Bronchial epithelial cell (primary cell): ENCODE measurements at places on chromosomes 11 and 22.

DNA sequence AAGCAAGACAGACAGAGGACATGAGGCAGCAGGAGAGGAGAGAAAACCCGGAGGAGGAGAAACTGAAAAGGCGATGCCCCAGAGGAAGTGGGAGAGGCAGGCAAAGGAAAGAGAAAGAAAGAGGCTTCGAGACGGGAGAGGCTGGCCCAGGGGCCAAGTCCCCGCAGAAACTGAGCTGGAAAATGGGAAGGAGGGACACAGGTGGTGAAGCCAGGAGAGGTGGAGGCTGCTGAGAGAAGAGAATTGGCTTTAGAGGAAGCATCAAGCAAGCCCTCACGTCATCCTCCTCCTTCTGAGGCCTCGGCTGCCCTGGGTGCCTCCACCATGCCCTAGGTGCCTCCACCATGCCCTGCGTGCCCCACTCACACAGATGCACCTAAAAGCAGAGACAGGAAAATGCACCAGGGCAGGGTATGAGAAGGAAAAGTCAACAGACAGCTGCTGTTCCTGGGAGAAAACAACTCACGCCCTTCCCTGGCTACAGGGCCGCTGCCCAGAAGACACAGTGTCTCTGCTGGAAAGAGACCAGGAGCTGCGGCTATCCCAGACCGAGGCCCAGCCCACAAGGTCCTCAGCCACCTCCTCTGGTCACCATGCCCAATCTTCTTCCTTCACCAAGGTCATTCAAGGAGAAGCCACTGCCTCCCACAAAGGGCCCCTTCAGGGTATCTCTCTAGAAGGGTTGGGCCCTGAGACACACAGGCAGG, 14.3 kb downstream of the FXYD6 start:
- no peak for DNase-seq

DNA sequence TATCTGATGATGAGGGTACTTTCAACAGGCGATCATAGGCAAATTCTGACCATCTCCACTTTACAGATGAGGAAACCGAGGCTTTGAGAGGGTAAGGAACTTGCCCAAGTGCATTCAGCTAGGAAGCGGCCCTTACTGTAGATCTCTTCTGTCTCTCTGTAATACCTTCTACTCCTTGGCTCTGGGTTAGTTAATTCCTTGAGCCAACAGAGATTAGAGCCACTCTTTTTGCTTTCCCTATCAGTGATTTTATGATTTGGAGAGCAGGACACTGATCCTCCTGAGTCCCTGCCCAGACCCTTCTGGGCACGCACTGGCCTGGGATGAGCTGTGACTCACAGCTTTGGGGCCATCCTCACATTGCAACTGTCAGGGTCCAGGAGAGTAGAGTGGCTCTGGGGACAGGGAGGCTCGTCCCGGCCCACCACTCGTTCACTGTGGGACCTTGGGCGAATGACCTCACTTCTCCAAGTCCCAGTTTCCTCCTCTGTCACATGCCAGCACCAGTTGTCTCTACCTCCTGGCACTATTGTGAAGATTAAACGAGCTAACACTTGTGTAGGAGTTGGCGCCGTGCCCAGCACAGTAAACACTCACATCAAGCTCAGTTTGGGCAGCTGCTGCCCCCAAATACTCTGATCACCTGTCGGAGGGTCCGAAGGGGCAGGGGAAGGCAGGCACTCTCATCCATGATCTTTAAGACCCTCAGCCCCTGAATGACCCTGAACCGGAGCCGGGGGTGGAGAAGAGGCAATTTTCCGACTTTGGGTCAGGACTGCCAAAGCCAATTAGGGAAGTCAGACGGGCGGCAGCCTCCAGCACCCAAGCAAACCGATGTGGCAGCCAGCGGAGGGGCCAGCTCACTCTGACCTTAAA, 235.0 kb downstream of the MIAT start:
- peak; percentile 44 for DNase-seq

DNA sequence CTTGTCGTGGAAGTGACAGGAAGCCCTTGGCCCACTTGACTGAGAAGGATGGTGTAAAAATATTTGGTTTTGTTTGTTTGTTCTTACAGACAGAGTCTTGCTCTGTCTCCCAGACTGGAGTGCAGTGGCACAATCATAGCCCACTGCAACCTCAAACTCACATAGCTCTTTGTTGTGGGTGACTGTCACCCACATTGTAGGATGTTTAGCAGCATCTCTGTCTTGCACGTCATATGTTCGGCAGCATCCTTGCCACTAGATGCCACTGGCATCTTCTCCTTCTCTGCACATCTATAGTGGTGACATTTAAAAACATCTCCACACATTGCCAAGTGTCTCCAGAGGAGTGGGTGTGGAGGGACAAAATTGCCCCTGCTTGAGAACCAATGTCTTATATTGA, 56.8 kb downstream of the PRR5L start:
- DNase-seq = no peak

DNA sequence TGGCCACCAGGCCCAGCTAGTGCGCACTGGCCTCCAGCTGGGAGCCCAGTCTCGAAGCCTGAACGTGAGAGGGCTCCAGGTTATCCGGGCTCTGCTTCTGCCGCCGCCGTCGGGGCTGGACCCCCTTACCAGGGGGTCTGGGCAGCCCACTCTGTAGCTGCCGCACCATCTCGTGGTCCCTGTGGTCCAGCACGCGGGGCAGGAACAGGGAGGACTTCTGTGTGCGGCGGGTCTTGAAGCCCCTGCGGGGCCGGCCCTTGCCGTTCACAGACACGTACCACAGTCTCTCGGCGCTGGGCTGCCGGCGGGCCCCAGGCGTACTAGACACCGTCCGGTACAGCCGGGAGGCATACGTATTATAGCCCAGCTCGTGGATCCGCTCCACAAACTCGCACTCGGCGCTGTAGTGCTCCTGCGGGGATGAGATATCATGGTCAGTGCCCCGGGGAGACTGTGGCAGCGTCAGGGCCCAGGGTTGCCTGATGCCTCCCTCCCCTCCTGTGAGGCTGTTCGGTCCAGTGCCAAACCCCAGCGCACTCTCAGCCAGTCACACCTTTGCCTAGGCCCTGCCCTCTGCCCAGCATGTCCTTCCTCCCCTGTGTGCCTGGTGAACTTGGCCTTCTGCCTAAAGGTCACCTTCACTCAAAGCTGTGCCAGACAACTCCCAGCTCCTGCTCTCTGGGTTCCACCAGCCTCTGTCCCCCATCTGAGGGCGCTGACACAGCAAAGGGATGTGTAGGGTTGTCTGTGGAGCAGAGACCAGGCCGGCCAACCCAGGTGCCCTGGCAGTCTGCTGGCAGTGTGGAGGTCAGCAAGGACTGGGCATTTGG, 8.7 kb downstream of the FGF3 start:
- DNase-seq = no peak

DNA sequence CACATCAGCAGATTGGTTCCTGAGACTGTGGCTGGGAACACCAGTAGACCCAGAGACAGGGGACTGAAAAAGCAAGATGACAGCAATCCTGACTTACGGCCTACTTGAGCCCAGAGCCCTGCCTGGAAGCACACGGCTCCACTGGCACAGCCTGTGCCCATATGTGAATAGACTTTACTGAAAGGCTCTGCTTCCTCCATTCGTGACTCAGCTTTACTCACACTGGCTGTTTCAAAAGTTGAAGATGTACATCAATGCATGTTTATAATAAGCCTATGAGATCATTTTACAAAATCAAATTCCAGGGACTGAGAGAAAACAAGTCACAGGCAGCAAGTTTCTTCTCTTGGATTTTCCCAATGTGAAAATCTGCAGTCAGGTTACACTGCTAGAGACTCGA, 134.6 kb upstream of the TEAD1 start:
- DNase-seq = peak; percentile 95

GRCh38 chr11:82796998-82797961, 63.6 kb upstream of the FAM181B start:
- DNase-seq = no peak

GRCh38 chr11:61480994-61481335, 27.6 kb upstream of the LRRC10B start:
- DNase-seq = no peak

DNA sequence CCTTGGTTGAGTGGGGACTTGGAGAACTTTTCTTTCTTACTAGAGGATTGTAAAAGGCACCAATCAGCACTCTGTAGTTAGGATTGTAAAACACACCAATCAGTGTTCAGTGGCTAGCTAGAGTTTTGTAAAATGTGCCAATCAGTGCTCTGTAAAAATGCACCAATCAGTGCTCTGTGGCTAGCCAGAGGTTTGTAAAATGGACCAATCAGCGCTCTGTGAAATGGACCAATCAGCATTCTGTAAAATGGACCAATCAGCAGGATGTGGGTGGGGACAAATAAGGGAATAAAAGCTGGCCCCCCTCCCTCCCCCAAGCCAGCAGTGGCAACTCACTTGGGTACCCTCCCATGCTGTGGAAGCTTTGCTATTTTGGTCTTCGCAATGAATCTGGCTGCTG, 5.5 kb upstream of the DRG1 start:
- DNase-seq = no peak

DNA sequence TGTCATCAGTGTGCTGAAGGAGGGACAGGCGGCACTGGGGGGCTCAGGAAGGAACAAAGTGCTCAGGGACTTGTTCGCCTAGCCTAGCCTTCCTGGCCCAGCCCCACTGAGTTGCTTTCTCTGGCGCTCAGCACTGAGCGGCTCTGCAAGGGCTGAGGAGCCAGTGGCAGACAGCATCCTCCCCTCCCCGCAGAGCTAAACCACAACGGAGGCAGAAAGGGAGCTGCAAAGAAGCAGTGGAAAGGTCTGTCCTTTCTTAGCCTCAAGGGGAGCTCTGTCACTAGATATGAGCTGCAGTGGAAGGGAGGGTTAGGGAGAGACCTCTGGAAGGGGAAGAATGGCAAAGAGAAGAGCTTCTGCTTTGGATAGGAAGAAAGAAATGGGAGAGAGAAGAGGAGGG, 89.7 kb upstream of the PHOX2A start:
- no peak for DNase-seq
